ENCODE measurements at places on chromosomes 2 and 18. TPM values are rescaled to one million over a fixed set of nuclear protein-coding genes. Genes with fewer than 3 reads are reported as not detected.

The MAP3K19 gene
- not detected for total RNA-seq

The AKAIN1 gene
- not detected for total RNA-seq

The TGFA gene
- 0.24 TPM for total RNA-seq

GRCh38 chr2:240594511-240595380 is 8.2 kb downstream of the CAPN10 start:
- DNase-seq = no peak

DNA sequence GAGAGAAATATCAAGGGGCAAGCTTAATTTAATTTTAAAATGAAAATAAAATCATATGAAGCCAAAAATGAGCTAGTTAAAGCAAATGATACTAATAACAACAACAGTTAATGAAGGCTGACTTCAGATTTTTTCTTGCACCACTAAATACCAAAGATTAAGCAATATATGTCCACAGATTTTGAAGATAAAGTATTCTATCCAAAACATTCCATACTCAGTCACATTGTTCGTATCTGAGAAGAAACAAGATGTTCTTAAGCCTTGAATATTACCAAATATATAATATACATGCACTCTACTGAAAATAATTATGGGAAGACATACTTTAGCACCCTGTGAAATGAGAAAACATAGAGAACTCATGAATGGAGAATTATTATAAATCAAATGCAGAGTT is 593.3 kb upstream of the SYT4 start:
- no peak for DNase-seq

DNA sequence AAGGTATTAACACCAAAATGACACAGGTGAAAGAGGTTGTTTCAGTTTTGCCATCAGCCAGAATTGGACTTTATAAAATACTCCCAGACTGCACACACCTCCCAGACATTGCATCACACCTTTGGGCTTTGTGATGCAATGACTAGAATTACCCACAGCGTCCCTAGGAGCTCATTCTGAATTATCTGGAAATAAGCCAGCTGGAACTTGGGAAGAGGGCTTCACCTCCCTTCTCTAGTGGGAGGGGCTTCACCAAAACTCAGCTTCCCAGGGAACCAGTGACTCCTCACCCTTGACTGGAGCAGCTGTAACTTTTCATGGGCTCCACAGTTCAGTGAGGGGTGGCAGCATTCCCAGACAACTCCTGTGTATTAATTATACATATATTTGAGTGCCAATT is 83.1 kb upstream of the BZW1 start:
- DNase-seq = no peak

GRCh38 chr2:223760838-223761502 is 76.4 kb downstream of the AP1S3 start:
- DNase-seq = peak; percentile 89

DNA sequence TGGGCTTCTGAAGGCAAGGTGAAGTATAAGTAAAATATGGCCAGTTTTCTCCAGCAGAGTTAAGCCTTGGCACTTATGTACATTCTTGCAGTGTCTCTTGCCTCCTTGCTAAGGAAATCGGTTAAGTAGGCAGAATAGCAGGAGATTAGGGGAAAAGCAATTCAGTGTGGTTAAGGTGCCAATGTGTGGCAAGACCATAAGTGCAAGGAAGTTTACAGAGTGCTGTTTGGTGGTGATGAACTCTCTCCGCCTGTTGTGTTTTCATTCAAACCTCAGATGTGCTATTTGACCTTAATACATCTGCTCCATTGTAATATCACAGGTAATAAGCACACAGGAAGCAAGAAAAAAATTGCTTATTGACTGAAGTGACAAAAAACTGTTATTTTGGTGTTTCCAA is 156.1 kb downstream of the MGAT5 start:
- no peak for DNase-seq

DNA sequence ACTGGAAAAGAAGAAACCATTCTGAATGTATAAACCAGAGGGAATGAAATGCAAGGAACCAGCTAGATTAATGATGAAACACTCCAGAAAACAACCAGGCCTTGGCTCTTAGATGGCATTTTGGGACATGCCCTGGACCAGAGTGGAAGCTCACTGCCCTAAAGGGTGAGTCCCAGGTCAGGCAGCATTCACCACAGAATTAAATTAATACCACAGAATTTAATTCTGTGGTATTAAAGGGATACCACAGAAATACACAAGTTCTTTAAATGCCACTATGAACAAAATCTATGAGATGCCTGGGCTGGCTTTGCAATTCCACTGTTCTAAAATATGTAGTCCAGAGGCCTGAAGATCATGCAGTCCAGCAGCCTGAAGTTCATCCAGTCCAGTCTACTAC is 122.3 kb upstream of the KYNU start:
- no peak for DNase-seq

GRCh38 chr2:101806123-101806522 is 108.6 kb downstream of the MAP4K4 start:
- peak; percentile 71 for DNase-seq

DNA sequence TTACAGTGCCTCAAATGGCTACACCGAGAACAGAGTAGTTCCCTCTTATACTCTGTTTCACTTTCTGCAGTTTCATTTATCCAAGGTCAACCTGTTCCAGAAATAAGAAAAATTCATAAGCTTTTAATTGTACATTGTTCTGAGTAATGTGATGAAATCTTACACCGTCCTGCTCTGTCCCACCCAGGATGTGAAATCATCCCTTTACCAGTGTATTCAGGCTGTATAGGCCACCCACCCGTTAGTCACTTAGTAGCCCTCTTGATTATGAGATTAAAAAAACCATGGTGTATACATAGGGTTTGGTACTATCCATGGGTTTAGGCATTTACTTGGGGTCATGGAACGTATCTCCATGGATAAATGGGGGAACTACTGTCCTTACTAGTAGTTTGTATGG is 29.8 kb downstream of the STARD6 start:
- no peak for DNase-seq

GRCh38 chr2:173126819-173127218 is 51.2 kb downstream of the MAP3K20 start:
- peak; percentile 28 for DNase-seq

DNA sequence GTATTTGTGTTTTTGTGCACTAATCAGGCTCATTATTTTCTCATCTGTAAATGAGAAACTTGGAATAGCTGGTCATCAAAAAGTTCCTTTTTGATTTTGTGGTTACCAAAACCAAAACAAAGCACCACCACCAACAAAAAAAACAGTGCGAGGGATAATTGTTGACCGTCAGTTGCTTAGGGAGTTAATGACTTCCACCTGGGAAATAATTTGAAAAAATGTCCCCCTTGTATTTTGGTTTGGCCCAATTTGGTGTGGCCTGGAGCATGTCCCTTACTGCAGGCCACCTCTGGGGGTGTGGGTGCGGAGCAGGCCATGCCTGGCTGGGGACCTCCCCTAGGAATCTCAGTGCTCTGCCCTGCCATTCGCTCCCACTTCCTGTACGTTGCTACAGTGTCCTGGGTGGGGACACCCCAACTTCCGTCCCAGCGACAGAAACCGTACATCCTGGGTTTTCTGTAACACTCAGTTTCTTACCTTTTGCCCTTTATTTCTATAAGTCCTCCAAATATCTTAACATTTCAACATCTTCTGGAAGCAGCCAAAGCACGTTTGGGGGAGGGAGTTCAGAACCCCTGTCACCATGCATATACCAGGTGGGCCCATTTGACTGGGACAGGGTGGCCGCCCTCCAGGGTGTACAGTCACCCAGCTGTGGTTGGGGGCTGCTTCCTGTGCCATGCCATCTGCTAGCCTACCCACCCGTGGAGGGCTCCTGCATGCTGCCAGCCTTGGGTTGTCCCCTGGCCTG is 31.3 kb downstream of the NCK2 start:
- no peak for DNase-seq

DNA sequence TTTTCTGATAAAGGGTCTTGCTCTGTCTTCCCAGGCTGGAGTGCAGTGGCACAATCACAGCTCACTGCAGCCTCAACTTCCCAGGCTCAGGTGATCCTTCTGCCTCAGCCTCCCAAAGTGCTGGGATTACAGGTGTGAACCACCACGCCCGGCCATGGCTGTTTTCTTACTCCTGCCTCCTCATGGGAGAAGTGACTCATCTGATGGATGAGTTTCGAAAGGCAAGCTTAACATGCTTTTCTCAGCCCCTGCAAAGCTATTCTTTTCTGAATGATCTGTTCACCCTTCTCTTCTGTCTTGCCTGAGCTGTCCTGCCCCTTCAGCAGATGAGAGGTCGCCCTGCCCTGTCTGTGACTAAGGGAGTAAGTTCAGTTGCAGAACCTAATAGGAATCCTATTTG is 929 bp upstream of the CREG2 start:
- DNase-seq = peak; percentile 21

DNA sequence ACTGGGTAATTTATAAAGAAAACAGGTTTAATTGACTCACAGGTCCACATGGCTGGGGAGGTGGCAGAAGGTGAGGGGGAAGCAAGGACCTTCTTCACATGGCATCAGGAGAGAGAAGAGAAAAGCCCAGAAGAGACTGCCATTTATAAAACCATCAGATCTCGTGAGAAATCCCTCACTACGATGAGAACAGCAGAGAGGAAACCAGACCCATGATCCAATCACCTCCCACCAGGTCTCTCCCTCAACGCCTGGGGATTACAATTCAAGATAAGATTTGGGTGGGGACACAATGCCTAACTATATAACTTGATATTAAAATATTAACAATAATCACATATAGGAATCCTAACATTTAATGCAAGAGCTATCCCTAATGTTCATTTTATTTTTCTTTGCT is 31.8 kb downstream of the MEMO1 start:
- no peak for DNase-seq
